Iris pigment epithelial cell (primary cell): ENCODE measurements at places on chromosomes 1 and 21.

DNA sequence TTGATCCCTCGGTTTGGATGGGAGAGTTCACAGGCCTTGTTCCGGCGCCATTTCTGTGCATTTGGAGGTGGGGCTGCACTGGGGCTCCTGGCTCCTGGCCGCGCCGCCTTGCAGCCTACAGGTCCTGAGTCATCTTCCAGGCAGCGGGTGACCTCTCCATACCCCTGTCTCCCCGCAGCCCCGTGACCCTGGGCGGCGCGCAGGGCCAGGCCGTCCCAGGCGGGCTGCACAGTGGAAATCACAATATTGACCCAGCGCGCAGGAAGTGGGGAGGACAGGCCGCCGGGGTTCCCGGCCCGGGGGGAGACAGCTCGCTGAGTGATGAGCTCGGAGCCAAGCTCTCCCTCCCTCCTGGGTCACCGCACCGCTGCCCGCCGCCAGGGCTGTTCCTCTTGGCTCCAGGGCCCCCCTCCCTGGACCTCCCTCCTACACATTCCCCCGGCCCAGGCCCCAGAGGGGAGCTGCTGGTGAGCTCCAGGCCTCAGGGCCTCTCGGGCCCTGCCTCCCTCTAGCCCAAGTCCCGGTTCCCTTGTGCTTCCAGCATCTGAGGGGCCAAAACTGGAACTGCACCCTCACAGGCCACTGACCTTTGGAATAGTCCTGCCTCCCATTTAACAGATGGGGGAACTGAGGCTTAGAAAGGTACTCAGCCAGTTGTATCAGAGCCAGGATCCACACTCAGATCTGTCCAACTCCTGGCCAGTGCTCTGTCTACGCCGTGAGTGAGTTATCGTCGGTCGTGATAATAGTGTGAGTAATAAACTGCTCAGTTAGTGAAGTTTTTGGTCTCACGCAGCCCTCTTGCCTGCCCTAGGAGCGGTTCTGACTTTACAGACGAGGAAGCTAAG, 142.9 kb upstream of the WNT4 start:
- DNase-seq, result peak; percentile 25

DNA sequence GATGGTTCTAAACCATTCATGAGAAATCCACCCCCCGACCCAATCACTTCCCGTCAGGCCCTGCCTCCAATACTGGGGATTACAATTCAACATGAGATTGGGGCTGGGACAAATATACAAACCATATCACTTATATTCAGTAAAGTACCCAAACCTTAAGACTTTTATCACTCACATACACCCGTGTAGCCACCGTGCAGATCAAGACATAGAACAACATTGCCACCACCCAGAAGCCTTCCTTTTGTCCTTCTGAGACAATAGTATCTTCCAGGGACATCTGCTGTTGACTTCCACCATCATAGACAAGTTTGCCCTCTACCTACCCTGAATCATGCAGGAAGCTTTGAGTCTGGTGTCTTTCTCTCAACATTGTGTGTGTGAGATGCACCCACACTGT, 37.5 kb downstream of the CLIC6 start:
- no peak for DNase-seq

GRCh38 chr1:125087691-125088090, 3902.9 kb downstream of the SRGAP2C start:
- DNase-seq, result no peak

DNA sequence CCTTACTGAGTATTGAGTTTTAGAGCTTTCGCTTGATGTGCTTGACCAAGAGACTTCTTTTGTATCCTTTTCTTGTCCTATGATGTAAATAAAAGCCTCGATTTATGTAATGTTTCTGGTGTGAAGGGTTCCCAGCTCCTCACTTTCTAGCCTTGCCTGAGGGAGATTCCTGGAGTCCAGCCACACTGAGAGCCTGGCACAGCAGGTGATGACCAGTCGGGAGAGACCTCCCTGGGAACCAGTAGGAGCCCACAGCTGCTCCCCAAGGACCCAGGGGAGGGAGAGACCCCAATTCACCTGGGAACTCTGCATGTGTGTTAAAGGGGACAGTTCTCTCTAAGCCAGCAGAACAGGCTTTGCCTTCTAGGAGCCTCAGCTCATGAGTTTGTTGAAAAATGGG, 8.9 kb downstream of the C1orf115 start:
- DNase-seq, result no peak

DNA sequence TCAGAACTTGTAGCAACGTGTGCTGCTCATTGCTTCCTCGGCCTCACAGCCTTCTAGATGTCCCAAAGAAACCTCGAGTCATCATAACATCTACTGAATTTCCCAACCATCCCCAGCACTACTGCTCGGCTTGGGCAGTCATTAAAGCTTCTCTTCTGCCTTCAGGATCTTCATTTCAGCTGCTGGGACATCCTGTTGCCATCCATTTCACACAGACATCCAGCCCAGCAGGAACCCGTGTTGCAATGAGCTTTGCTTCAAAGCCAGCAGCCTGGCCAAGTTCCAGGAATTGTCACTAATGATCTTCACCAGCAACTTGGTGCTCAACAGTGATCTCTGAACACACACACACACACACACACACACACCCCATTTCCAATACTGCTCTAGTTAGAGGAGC, 18.5 kb downstream of the WLS start:
- DNase-seq, result peak; percentile 80

DNA sequence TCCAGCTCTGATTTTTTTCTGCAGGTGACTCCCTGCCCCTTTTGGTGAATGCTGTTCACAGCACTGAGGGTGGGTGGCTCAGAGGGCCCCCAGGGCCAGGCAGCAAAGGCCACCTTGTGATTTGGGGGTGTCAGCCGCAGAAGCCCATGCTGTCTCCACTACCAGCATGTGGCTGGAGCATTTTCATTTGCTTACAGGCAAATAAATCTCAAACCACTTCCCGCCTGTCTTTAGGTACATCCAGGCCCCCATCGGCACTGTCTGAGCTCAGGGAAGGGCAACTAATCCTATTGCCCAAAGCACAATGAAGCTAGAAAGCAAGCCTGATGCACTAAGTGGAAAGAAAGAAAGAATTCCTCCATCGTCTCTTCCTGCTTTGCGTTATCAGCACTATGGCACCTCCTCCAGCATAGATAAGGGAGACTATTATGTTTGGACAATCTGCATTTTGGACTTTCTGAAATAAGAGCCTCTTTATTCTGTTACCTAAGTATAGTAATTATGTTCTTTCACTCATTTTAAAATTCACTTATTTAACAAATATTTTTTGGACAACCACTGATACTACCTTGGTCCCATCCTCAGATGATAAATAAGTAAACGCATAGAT, 100.5 kb upstream of the TLR5 start:
- no peak for DNase-seq

DNA sequence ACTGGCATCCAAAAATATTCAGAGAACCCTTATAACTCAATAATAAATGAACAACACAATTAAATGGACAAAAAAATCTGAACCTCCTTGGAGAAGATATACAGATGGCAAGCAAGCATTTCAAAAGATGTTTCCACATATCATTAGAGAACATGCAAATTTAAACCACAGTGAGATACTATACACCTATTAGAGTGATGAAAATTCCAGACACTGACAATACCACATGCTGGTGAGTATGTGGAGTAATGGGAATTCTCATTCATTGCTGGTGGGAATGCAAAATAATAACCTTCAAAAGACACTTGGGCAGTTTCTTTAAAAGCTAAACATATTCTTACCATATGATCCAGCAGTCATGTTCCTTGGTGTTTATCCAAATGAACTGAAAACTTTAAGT, 46.1 kb downstream of the HS2ST1 start:
- DNase-seq, result no peak

DNA sequence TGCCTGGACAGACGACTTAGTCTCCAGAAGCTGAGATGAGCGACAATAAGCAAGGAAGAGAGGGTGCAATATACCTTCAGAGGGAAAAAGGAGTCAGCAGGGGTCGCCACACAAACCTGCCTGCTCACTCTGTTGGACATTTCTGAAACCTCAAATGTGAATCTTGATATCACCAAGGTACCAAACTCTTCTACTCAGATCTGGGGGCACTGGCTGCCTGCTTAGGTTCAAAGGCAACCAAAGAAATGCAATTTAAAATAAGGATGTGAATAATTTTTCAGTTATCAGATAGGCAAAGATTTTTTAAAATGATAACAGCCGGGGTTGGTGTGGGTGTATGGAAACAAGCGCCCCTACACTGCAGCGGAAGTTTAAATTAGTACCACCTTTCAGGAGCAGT, 164.2 kb downstream of the HIVEP3 start:
- DNase-seq, result no peak

GRCh38 chr1:34846265-34846664, 13.3 kb downstream of the SMIM12 start:
- no peak for DNase-seq

DNA sequence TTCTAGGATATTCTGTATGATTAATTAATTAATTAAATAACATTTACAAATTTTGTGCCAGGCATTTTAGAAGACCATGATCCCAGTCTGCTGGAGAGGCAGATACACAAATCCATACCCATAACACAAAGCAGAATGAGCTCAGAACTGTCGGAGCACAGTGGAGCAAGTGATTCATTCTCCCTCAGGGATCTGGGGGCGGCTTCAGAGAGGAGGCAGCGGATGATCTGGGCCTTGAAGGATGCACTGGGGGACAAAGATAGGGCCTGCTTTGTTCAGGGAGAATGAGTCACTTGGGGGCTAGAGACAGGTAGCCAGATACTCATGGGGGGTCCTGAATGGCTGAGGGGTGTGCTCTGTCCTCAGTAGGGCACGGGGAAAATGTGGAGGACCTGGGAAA, 50.9 kb upstream of the TRABD2B start:
- peak; percentile 34 for DNase-seq

- peak; percentile 66 for DNase-seq
Measured at GRCh38 chr1:147515045-147515869, 26.0 kb upstream of the BCL9 start.

GRCh38 chr1:75531570-75531969, 79.3 kb downstream of the SLC44A5 start:
- DNase-seq, result no peak

DNA sequence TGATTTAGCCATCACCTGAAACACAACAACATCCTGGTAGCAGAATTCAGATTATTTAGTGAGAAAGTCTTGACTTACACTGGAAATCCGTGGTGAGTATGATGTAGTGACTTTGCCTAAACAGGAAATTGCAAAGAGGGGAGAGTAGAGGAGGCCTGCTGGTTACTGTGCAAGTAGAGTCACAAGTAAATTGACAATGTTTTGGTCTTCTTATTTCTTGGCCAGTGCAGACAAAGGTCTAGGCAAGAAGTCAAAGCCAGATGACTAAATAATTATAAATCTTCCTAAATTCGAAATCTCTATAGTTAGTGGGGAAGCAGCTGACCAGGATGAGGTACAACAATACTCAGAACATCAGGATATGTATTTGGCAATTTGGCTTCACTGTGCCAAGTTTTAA, 159.5 kb upstream of the KCTD3 start:
- peak; percentile 49 for DNase-seq

GRCh38 chr1:79044974-79045650, 38.6 kb upstream of the ADGRL4 start:
- peak; percentile 15 for DNase-seq

DNA sequence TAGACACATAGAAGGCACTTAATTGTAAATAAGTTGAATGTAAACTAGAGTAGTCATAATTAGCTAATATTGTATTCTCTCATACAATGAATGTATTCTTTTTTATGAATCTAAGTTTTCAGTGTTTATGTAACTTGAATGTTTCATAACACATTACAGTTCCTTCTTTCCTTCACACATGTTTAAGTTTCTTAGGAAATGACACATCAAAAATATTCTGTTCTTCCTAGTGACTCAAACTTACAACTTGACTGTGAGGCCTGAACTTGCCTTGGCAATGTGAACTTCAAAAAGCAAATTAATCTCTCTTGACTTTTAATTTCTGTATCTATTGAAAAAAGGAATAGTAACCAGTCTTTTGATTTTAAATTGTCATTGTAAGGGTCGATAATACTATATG, 700.1 kb downstream of the KCNT2 start:
- peak; percentile 47 for DNase-seq

DNA sequence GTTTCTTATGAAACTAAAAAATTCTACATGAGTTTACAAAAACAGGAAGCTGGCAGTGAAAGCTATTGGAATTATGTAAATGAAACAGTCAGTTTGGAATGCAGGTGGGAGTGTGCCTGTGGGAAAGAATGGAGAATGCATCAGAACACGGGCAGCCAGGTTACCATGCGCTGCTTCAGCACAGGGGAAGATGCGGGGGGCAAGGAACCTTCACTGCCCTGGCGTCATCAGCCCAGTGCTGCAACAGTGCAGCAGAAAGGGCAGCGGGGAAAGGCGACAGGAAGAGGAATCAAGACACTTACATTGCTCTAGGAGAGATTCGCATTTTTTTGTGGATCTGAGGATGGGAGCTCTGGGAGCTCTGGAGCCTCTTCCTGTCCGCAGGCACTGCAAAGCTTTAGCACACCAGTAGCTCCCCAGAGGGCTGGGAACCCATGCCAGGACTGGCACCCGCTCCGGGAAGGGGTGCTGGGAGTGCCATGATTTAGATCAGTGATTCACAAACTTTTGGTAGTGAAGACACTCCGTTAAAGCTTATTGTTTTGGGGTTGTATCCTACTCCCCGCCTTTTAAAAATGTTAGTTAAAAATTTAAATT, 64.1 kb upstream of the WDR26 start:
- DNase-seq, result peak; percentile 71

- DNase-seq, result peak; percentile 22
Measured at GRCh38 chr1:53306168-53306567, 21.7 kb downstream of the LRP8 start.

- peak; percentile 10 for DNase-seq
Measured at GRCh38 chr1:155850345-155850744, 6.7 kb downstream of the GON4L start.

DNA sequence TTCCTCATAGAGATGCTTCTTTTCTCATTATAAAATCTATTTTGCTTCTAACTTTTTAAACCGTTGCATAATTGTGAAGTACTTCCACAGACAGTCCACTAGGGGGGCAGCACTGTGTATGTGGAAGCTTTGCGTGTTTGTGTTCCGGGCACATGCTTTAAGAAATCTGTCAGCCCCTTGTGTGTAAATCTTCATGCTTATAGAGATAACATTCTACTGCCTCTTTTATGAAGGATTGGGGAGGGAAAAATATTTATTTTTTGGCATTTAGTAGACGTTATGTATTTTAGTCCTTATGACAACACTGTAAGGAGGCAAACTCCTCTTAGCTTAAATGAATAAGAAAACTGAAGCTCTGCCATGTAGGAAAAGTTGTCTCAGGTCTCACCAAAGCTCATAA, 157.3 kb upstream of the PTGFR start:
- DNase-seq, result peak; percentile 72

DNA sequence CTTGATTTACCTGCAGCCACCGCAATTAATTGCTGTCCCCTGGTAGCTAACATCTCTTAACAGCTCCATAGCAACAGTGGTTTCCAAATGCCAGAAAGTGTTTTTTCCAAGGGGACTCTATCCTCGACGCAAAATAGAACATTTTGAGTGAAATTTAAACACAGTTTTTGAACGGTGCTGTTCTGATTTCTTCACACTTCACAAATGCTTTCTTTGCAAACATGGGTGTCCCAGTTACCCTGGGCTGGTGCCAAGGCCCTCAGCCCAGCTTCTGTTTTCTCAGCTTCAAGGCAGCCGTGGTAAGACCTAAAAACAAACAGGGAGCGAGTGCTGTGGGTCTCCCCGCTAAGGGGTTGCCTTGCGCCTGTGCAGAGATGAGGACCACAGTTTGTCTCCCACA, 147.3 kb upstream of the VAMP3 start:
- no peak for DNase-seq

- peak; percentile 69 for DNase-seq
Measured at GRCh38 chr1:7290971-7291970, 479.8 kb upstream of the VAMP3 start.

- no peak for DNase-seq
Measured at GRCh38 chr1:201736707-201737320, 92.1 kb upstream of the IPO9 start.
